ENCODE measurements at places on chromosomes 7 and 10.

DNA sequence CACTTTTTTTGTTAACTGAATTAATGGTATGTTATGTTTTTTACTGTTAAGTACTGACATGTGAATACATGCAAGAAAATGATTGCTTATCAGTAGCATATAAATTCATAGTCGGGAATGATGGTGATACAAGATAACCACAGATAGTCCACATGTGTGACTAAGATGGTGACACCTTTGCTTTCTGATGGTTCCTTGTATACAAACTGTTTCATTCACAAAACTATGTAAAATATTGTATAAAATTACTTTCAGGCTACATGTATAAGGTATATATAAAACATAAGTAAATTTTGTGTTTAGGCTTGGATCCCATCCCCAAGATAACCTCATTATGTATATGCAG is 10.0 kb downstream of the CISD1 start:
- DNase-seq, result no peak

DNA sequence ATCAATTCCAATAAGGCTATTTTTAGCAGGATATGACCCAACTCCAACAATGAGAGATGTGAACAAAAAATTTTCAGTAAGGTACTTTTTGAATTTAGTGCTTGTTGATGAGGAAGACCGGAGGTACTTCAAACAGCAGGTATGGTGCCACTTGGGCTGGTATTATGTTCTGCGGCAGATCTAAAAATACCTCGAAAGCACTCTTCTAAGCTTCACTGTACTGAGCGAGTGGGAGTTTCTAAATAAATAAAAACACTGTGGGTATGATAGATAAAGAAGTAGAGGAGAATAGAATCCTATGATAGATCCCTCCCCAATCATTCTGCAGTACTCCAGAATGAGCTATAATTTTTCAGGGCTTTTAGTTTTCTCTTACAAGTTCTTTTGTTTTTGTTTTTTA is 11.5 kb upstream of the SUPV3L1 start:
- no peak for DNase-seq

- DNase-seq, result no peak
These were observed 84.4 kb upstream of the SEM1 start for GRCh38 chr7:96794063-96794462.

DNA sequence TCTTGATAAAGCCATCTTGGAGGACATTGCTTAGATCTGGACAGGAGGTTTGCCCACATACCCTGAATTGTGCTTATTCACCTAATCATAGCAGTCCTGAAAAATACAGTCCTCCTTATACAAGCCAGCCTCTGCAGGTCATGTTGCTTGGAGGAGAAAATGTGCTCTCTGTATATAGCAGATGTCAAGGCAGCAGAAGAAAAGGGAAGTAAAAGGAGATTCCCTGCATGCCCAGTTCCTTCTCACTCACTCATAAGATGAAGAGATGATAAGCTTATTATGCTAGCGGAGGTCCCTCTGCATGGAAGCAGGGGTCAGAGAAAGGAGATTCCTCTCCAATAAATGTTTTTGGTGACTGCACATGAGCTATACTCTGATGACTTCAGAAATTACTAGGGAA is 458.8 kb upstream of the ZMIZ1 start:
- DNase-seq, result no peak

DNA sequence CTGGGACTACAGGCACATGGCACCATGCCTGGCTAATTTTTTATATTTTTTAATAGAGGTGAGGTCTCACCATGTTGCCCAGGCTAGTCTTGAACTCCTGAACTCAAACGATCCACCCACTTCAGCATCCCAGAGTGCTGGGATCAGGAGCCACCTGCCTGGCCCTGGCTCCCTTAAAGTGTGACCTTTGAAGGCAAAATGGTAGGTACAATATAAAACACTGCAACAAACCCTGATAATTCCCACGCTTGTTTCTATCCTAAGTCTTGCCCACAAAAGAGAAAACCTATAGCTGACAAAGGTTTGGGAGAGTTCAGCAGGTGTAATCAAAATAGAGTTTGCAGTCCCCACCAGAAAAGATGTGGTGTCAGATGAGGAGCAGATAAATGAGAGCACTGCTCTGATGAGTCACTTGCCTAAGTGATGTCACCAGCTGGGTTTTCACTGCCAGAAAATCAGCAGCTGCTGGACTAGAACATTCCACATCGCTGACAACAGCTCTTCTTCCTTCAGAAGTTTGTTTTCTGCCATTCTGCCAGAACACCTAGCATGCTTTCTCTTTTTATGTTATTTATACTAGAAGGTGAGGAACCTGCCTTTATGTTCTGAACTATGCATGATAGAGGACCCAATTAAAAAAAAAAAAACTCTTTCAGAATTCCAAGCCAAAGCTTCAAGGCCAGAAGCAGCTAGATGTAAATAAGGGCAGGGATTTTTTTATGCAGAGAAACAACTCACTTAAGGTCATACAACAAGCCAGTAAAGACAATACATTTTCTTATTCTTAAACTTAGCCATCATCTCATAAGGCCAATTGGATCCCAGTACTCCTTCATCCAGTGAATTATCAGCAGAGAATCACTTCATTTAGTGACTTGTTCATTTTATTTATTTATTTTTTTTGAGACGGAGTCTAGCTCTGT is 18.0 kb downstream of the PURB start:
- DNase-seq, result peak; percentile 96

- no peak for DNase-seq
These were observed 109.4 kb upstream of the GPR26 start for GRCh38 chr10:123556736-123557135.

DNA sequence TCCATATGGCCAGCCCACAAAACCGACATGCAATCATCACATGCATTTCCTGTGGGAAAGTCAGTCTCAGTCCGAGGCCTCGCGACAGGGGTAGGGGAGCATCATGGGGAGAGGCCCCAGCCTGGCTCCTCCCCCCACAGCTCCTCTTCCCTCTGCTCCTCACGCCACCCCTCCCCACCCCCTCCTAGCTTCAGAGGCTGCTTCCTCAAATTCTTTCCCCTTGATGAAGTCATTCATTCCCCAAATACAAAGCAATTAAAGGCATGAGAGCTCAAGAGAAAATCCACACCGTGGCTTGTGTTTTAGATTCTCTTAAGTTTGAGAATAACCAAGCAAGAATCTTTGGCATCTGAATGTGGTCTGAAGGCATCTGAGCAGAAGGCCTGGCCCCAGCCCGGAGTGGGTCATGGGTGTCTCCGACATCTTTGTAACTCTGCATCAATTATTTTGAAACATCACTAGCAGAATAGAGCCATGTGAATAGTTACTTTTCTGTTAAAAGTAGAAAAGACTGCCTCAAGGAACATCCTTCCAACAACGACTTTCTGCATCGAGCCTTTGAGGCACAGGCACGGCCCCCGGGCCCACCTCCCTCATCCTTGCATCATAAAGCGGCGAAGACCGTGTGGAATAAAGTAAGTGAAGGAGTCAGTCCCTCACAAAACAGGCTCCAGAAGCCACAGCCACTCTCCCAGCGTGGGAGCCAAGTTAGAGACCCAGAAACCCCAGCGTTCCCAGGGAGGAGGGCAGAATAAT is 90.9 kb downstream of the DIP2C start:
- peak; percentile 96 for DNase-seq

GRCh38 chr7:122412883-122413282 is 108.3 kb upstream of the FEZF1 start:
- no peak for DNase-seq

DNA sequence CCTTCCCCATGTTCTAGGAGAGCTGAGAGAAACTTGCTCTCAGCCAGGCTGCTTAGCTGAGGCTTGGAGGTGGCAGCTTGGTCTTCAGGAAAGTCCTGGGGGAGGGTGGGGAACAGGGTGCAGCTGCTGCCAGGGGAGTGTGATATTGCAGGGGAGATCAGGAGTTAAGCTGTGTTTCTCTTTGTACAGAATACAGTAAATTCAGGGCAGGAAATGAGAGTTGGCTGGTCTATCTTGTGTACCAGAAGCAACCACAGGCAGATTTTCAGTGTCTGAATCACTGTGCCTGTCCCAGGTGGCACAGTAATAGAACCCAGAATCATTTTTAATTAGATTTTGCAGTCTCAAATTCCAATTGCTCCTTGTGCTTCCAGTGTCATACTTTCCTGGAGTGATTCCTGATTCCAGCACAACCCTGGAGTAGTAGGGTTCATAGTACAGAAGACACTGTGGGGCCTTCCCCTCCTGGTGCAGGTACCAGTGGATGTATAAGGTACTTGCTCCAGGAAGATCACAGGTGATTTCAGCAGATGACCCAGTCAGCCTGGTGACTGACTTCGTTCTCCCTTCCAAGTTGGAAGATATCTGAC is 94.0 kb upstream of the TARP start:
- DNase-seq, result no peak

DNA sequence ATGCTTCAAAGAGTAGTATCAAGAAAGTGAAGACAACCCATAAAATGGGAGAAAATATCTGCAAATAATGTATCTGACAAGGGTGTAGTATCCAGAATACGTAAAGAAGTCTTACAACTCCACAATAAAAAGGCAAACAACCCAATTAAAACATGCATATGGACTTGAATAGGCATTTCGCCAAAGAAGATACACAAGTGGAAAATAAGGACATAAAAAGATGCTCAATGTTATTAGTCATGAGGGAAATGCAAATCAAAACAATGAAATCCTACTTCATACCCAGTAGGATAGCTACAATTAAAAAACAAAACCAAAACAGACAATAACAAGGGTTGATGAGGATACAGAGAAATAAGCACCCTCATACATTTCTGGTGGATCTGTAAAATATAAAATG is 79.2 kb downstream of the NUDCD3 start:
- no peak for DNase-seq

GRCh38 chr10:10043083-10043482 is 974.6 kb upstream of the CELF2 start:
- no peak for DNase-seq

DNA sequence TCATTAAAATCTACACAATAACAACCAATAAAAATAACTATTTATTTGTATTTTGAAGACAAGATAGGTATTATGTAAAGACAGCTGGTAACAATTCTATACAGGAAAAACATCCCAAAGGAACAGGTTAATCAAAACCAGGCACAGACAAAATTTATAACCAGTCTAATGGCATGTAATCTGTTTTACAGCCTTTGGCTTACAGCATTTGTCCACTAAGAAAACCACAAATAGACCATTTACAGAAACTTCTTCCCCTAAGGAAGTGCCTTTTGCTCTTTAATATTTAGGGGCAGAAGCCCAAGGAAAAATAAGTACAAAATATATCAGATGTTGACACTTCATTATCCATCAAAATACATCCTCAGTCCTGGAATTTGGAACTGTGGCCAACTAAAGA is 65.0 kb downstream of the SVIL start:
- DNase-seq, result no peak

GRCh38 chr10:67306588-67307205 is 380.9 kb downstream of the LRRTM3 start:
- DNase-seq, result peak; percentile 4

DNA sequence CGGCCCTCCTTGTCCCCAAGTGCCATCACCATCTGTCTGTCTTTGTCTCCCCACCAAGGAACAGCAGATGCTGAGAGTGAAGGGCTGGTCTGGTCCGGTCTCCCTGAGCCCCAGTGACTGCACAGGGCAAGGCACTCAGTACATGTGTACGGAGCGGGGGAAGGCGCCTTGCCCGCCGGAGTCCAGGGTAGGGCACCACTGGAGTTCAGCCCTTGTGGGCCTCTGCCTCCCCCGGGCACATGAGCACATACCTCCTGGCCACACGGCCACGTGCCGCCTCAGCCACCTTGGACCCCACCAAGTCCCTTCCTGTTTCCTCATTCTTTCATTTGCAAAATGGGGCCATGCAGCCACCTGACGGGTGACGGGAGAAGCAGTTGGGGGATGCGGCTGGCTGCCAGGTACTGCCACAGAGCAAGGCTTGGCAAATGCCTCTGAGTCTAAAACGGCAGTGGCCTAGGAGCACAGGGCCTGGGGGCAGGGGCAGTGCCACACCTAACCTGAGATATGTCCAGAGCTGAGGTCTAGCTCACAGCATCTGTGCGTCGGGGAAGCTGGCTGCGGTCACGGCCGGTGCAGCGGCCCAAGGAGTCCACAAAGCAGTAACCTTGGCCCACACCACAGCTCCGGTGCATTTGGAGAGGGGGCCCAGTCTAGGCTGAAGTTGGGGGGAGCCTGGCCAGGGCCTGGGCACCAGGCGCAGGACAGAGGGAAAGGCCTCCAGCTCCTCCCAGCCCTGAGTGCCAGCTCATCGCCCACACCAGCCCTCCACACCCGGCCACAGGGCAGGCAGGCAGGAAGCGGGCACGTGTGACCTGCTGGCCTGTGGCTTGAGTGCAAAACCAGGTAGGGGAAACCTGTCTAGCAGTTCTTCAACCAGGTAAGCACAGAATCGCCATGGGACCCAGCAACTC is 5.2 kb downstream of the ADAP1 start:
- DNase-seq, result no peak

- DNase-seq, result no peak
These were observed 296.1 kb downstream of the CDK14 start for GRCh38 chr7:90892213-90892612.

DNA sequence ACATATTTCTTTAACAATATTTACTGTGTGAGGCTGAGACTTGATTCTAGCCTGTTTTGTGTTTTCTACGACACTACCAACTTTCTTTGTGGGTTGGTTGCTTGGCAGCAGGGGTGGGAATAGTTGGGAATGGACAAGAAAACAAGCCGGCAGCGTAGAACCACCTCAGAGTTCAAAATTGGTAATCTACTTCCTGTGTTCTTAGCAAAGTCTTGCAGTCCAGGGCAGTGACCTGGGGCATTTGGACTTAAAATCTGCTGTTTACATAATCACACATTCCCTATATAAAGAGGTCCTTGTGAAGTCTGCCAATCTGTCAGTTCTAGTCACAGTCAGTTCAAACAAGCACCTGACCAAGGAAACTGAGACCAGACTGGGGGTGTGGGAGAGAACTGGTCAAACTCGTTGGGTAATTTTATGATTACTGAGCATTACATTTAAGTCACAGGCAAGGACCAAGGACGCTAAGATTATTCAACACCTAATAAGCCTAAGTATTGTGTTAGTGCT is 167.9 kb downstream of the CPEB3 start:
- DNase-seq, result no peak

DNA sequence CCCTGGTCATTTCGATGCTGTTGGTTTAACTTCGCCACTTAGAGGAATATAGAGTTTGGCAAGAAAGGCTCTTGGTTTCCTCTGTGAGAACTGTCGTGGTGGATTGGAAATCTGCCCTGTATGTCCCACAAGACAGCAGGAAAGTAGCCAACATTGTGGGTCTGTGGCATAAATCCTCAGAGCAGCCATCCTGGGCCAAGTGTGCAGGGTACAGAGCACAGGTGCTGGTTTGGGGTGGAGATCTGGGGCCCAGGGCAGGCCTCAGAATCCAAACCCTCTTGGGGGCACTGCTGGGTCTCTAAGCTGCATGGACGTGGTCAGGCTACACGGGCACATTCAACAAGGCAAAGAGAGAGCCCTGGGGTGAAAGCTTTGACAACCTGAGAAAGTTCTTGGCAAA is 39.2 kb upstream of the TMEM273 start:
- peak; percentile 77 for DNase-seq

GRCh38 chr10:101829561-101830315 is 11.5 kb upstream of the OGA start:
- DNase-seq, result no peak

All from myocyte (in vitro differentiated cells).